ENCODE measurements at places on chromosomes 5 and 9.

- DNase-seq = no peak
These were observed 552.6 kb downstream of the CCDC171 start for GRCh38 chr9:16105168-16106020.

DNA sequence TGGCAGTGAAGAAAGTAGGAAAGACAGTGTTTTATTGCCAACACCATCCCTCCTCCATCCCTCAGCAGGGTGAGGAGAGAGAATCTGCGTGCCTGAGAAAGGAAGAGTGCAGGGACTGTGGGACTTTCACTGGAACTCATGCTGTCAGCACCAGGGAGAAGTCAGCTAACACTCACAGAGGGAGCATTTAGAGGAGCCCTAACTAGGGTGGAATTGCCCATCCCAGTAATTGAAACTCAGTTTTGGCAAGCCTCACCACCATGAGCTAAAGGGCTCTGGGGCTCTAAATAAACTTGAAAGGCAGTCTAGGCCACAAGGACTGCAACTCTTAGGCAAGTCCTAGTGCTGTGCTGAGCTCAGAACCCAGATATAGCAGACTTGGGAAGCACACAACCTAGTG is 622.3 kb downstream of the SEMA5A start:
- DNase-seq = no peak

DNA sequence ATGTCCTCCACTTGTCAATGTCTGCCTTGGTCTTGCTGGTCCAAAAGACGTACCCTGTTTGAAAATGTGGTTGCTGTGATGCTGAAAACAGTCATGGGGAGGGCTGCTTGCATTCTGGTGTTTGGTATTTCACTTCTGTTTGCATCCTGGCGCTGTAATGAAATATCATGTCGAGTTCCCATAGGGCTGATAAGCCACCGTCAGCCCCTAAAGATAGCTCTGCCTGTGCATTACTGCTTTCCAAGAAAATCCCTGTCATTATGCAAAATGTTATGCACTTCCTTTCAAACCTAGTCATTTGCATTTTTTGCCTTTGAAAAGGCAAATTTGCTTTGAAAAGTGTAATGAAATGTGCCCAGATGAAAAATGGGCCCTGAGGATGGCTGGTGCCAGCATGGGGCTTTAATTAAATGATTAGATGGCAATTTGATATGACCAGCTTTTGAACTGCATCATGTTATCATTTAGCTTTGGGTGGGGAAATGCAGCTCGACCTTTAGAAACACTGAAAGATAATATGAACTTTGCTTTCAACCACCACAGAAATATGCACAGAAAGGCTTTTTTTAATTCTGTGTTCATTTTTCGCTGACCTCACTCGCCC is 374.4 kb upstream of the SGCD start:
- no peak for DNase-seq

- DNase-seq = no peak
These were observed 41.6 kb downstream of the CYSTM1 start for GRCh38 chr5:140216478-140217074.

GRCh38 chr9:69456201-69456600 is 131.2 kb downstream of the ENTREP1 start:
- DNase-seq = no peak

DNA sequence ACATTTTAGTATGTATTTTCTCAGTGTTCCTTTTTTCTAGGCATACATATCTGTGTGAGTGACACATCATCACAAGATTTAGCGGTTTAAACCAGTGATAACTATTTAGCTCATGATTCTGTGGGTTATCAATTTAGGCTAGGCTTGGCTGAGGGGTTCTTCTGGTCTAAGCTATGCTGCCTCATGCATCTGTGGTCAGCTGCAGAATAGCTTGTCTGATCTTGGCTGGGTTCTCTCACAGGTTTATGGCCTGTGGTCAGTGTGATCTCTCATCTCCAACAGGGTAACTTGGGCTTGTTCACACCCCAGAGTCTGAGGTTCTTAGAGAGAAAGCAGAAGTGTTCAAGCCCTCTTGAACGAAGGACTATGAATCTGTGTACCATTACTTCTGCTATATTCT is 363.3 kb downstream of the KDM4C start:
- no peak for DNase-seq

DNA sequence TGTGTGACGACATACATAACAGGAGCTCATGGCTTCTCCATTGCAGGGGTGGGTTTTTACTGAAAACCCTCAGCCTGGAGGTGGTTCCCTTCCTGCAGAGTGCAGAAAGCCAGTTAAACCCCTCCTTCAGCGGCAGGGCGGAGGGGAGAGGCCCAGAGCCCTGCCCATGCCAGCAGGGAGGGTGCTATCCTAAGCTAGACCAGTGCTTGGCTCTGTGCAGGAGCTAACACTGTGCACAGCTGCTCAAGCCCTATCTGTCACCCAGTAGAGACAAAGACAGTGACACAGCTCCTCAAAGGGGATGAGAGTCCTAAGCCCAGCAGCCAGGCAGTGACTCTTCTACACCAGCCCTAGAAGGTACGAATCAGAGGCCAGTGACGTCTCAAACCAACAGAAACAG is 70.0 kb upstream of the ZSWIM6 start:
- DNase-seq = no peak

GRCh38 chr9:82489201-82489821 is 500.7 kb downstream of the SPATA31D1 start:
- DNase-seq = no peak

GRCh38 chr5:125503946-125504345 is 757.5 kb upstream of the ZNF608 start:
- no peak for DNase-seq

DNA sequence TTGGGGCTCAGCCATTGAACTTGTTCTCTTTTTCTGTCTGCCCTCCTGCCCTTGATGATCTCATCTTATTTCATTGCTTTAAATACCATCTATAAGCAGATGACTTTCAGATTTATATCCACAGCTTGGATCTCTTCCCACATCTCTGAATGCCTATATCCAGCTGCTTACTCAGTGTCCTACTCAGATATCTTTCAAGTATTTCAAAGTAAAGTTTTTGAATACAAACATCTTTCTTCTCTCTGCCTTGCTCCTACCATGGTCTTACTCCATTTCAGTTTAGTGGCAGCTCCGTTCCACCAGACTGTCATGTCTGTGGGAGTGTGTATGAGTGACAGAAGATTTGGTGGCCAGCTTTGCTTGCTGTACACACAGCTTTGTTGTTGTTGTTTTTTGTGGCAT is 59.7 kb downstream of the ERBIN start:
- no peak for DNase-seq

GRCh38 chr5:135139381-135140134 is 105.5 kb upstream of the PITX1 start:
- DNase-seq = no peak

Measured in DMS79 (cell line).